ENCODE measurements at places on chromosomes 12 and 14.

GRCh38 chr14:94450722-94451090, 1.9 kb downstream of the SERPINA11 start:
- no peaks in the 10 kb centered on the region for H3K36me3 ChIP-seq
- no peaks in the 10 kb centered on the region for H3K4me1 ChIP-seq
- H3K4me3 ChIP-seq, result no peak overlapping the region
- H3K27me3 ChIP-seq, result peaks cover 72% of the 10 kb centered on the region
- no peak overlapping the region for H3K27ac ChIP-seq

DNA sequence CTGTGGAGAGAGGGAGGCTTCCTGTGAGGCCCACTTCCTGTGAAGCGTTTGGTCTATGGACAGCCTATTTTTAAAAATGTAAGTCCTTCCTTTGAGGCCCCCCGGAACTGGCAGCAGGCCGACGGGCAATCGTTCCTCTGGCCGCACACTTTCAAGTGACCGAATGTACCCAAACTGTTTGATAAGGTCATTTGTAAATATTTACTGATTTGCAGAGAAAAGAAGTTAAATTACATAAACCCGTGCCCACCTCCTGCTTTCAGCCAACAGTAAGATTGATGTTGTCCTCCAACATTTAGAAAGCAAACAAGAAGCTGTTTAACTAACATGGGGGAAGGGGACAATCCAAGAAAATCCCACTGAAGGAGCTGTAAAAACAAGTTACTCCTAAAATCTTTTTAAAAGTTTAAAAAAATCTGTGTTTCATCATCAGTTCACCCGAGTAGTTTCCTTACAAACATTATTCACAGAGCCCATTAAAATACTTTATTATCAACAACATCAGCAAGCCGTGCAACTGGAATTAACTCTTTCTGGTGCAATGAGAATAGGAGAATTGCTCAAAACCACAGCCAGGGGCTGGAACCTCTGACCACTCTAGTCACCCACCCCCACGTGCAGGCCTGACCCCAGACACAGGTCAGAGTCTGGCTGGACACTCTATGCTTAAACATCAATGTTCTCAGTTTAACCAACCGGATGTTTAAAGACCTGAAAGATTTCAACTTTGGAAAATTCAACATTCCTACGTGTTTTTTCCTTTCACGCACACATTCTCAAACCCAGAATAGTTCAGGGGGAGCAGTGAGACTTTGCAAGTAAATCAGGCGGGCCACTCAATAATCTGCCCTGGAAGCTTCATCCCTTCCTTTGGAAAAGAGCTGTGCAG, 65.3 kb downstream of the FOXN3 start:
- H3K27ac ChIP-seq, result no peak overlapping the region
- no peaks in the 10 kb centered on the region for H3K27me3 ChIP-seq
- H3K4me1 ChIP-seq, result no peaks in the 10 kb centered on the region
- no peaks in the 10 kb centered on the region for H3K36me3 ChIP-seq
- no peak for DNase-seq
- no peak overlapping the region for H3K4me3 ChIP-seq

DNA sequence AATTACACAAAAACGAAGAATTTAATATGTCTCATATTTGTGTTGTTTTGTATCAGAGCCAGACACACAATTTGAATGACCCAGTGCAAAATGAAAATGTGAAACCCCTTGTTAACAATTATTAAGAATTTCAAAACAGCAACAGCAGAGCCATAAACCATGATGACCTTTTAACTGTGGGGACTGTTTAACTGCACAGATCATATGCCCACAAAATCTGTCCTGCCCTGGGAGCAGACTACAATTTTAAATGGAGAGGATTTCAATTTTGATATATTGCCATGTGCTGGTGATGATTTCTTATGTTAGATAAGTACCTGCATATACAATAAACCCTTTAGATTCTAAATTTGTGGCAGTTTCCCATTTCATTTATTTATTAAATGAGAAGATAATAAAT, 455.5 kb upstream of the MGAT4C start:
- H3K36me3 ChIP-seq, result no peaks in the 10 kb centered on the region
- H3K4me3 ChIP-seq, result no peak overlapping the region
- peaks cover 21% of the 10 kb centered on the region for H3K4me1 ChIP-seq
- no peaks in the 10 kb centered on the region for H3K27me3 ChIP-seq
- no peak for DNase-seq

GRCh38 chr12:49598527-49598926, 6.9 kb downstream of the FAM186B start:
- no peak overlapping the region for H3K4me3 ChIP-seq
- no peaks in the 10 kb centered on the region for H3K27me3 ChIP-seq
- no peaks in the 10 kb centered on the region for H3K36me3 ChIP-seq
- DNase-seq, result no peak
- no peaks in the 10 kb centered on the region for H3K4me1 ChIP-seq

DNA sequence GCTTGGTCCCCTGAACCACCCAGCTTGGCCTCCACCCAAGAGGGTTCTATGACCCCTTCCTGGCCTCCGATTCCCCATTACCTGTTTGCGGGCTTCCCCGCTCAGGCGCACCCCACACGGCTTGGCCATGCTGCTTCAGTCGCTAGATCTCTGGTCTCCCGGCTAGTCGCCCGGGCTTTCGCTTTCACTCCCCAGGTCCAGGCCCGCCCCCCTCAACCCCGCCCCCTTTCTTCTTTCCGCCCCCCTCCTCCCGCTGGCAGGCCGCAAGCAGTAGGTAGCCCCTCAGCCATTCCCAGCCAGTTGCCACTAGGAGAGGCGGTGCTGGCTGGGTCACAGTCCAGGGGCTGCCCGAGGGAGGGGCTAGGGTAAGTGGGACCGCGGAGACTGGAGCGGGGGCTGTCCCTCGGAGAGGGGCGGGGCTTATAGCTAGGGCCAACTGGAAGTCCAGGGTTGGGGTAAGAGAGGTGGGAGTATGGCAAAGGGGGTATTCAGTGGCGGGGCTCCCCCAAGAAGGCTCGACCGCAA, at the start of gene PSME2:
Gene PSME2, minus strand, starts transcription at position 158 of the 525 bp plus-strand sequence. Its CDS starts 29 bp downstream, at position 129.
- H3K36me3 ChIP-seq, result peaks cover 29% of the 10 kb centered on the region
- peak within 1 kb of the TSS; percentile 95 for H3K27ac ChIP-seq
- peak; percentile 94 for DNase-seq
- H3K4me3 ChIP-seq, result peak within 1 kb of the TSS; percentile 97
- H3K27me3 ChIP-seq, result no peaks in the 10 kb centered on the region
- H3K4me1 ChIP-seq, result peaks cover 19% of the 10 kb centered on the region

- H3K4me1 ChIP-seq, result no peaks in the 10 kb centered on the region
- no peak overlapping the region for H3K27ac ChIP-seq
- H3K36me3 ChIP-seq, result no peaks in the 10 kb centered on the region
Measured at GRCh38 chr14:74438351-74438915, 12.4 kb upstream of the SYNDIG1L start.

- no peaks in the 10 kb centered on the region for H3K36me3 ChIP-seq
- peaks cover 8% of the 10 kb centered on the region for H3K4me1 ChIP-seq
- DNase-seq, result no peak
- H3K4me3 ChIP-seq, result no peak overlapping the region
- H3K27me3 ChIP-seq, result no peaks in the 10 kb centered on the region
Measured at GRCh38 chr12:108667349-108667748, 33.7 kb upstream of the SELPLG start.

DNA sequence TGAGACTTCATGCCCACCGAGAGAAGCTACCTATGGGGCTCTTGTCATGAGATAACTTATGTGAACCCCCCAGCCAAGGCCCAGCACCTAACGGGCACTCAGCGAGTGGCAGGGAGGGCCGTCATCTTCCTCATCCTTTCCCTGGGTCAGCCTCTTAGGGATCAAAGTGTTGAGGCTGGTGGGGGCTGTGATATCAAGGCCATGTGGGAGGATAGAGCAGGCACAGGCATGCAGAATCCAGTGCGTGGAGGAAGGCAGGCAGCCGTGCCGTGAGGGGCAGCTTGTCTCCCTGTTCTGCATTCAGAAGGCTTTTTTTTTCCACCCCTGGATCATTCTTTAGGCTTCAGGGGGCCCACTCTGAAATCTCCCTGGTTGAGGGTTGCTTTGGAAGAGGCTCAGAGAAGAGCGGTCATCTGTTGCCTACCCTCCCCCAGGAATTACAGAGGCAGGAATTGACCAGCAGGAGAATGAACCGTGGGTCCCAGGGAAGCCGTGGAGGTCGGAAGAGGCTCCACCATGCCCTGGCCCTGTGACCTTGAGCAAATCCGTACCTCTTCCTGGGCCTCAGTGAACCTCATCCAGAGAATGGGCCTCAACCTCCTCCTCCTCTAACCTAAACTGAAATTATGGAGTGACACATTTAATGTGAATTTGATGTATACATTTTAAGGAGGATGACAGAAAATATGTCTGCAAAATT, 62.8 kb downstream of the BEGAIN start:
- H3K4me3 ChIP-seq, result no peak overlapping the region
- H3K4me1 ChIP-seq, result no peaks in the 10 kb centered on the region
- no peaks in the 10 kb centered on the region for H3K36me3 ChIP-seq
- DNase-seq, result no peak
- H3K27me3 ChIP-seq, result no peaks in the 10 kb centered on the region

DNA sequence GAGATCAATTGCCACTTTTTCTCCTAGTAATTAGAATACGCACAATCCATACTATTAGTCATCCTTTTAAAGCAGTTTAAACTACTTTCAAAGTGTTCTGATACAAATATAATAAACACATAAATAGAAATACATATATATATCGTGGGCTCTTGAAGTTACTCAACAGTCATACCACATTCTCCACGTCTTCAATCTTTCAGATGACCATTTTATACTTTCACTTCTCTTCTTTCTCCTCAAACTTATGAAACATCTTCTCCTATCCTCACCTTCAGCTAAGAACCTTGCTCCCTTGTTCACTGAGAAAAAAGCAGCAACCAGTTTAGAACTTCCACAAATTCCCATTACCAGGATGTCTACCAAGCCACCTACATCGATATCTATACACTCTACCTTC, 19.2 kb downstream of the CEP290 start:
- H3K27me3 ChIP-seq, result no peaks in the 10 kb centered on the region
- no peak for DNase-seq
- H3K27ac ChIP-seq, result no peak overlapping the region
- H3K36me3 ChIP-seq, result peaks cover 15% of the 10 kb centered on the region
- no peaks in the 10 kb centered on the region for H3K4me1 ChIP-seq

DNA sequence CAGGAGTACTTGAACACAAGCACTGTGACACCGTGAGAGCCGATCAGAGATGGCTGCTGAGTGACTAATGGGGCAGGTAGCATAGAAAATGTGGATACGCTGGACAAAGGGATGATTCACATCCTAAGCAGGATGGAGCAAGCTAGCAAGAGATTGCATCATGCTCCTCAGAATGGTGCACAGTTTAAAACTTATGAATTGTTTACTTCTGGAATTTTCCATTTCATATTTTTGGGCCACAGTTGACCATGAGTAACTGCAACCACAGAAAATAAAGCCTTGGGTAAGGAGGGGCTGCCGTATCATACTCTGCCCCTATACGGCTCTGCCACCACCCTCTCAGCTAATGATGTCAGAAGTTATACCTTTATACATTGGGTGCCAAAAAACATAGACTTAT, 23.3 kb upstream of the MARK3 start:
- no peak overlapping the region for H3K27ac ChIP-seq
- peak; percentile 63 for DNase-seq
- no peak overlapping the region for H3K4me3 ChIP-seq
- no peaks in the 10 kb centered on the region for H3K36me3 ChIP-seq
- no peaks in the 10 kb centered on the region for H3K27me3 ChIP-seq

DNA sequence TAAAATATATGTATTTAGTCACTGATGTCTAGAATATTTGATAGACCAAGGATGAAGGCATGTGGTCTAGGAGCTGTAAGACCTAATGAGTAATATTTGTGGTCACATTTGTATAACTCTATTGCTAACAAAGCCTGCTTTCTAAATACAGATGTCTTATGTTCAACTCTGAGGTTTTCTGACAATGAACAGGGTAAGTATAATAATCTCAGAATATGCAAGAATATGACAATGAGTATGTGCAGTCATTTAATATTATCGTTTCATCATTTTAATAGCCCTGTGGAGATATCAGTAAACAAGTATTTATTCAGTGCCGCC, 389.6 kb downstream of the LRIG3 start:
- H3K4me1 ChIP-seq, result peaks cover 6% of the 10 kb centered on the region
- no peaks in the 10 kb centered on the region for H3K36me3 ChIP-seq
- no peaks in the 10 kb centered on the region for H3K27me3 ChIP-seq
- no peak for DNase-seq
- H3K27ac ChIP-seq, result no peak overlapping the region

DNA sequence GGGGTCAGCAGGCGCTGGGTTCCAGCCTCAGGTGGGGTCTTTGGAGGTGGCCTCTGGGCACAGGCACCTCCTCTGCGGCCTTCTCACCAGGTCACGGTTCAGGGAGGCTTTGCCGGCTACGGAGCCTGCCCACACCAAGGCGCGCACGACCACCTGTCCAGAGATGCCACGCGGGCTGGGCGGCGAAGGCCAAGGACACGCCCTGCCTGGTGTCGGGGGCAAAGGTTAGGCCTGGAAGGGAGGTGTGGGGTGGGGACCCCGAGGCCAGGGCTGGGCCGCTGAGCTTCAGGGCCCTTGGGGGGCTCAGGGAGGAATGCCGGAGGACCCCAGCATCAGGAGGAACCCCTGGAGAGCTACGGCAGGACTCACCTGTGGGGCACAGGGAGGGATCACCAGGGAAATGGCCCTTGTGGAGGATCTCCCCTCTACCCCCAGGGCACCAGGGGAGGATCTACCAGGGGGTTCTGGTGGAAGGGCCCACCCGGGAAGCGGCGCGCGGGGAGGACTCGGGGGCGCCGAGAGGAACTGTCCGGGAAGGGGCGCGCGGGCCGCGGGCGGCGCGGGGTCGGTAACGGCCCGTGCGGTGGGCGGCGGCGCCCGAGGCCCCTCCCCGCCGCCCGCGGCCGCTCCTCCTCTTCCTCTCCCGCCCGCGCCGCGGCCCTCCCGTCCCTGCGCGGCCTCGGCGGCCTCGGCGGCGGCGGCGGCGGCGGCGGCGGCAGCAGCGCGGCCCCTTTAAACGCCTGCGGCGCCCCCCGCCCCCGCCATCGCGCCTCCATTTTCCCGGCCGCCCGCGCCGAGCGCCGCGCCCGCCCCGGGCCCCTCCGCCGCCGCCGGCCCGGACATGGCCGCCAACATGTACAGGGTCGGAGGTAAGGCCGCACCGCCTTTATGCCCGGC, at the start of gene MTA1:
Gene MTA1, plus strand, starts transcription at position 633 of the 897 bp plus-strand sequence. Its CDS starts 209 bp downstream, at position 842.
- peak within 1 kb of the TSS; percentile 88 for H3K27ac ChIP-seq
- DNase-seq, result no peak
- peak within 1 kb of the TSS; percentile 92 for H3K4me3 ChIP-seq
- H3K36me3 ChIP-seq, result no peaks in the 10 kb centered on the region
- H3K27me3 ChIP-seq, result no peaks in the 10 kb centered on the region
- peaks cover 35% of the 10 kb centered on the region for H3K4me1 ChIP-seq

DNA sequence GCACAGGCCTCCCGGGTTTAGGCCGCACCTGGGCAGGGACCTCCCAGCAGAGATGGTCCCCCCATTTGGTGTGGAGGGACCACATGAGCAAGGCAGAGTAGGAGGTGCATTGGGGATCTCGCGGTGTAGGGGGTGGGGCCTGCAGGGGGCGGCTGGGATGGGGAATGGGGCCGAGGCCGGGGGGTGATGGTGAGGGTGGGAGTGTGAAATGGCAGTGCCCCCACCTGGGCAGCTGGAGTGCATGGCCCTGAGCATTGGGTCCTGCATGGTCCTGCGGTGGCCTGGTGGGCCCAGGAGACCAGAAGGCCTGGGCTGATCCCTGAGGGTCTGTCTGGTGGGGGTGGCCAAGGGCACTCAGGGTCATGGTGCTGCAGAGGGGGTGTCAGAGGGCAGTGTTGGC, 111.8 kb downstream of the KIF26A start:
- H3K27ac ChIP-seq, result no peak overlapping the region
- no peak overlapping the region for H3K4me3 ChIP-seq
- H3K36me3 ChIP-seq, result no peaks in the 10 kb centered on the region

All from HCT116 (cell line).